ENCODE measurements at places on chromosomes 7 and 10.

DNA sequence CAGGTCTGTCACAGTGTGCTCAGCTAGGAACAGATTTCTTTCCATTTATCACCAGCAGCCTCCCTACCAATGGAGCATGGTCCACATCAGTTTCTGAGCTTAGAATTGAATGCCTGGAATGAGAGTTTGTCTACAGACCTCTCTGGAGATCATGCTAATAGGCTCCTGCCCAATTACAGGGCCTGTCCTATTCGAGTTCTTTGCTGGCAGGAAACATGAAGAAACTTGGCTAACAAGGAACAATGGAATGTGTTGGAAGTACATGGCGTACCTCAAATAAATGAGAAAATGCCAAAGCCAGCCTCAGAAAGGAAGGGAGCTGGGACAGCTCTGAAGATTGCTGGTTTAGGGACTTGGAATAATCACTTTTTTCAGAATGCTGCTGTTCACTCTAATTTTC, 186.0 kb upstream of the AKR1E2 start:
- DNase-seq = no peak

GRCh38 chr7:30389791-30390190, 88.8 kb downstream of the NOD1 start:
- DNase-seq = no peak

DNA sequence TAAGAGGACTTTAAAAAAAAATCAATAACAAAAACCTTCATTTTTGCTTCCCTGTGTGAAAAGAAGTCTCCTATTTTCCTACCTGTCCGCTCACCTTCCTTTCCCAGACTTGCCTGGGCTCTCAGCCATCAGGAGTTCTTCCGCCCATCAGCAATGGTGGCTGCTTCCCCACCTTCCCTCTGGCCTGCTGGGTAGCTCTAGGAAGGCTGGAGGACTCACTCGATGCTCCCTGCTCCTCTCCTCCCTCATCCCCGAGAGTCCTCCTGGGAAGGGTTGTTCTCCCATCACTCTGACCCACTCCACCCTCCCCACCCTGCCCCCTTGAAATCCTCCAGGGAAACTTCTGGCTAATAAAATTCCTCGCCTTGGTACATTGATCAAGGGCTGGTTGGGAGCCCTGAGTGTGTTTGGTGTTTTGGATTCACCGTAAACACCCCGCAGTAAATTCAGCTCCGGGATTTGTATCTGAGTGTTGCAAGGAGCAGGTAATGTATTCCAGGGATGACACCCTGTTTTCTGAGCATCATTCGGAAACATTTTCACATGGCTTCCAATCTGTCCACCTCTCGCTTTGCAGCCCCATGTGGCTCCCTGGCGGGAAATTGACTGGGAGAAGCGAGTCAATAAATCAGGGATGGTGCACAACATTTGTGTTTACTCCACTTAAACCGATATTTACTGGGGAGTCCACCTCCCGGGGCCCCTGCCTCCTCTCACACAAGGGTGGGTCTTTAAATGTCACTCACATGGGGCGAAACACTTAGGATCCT, 126.4 kb upstream of the SDK1 start:
- DNase-seq = no peak

- DNase-seq = peak; percentile 31
Observed at GRCh38 chr10:5434017-5434753, 21.8 kb downstream of the NET1 start.

DNA sequence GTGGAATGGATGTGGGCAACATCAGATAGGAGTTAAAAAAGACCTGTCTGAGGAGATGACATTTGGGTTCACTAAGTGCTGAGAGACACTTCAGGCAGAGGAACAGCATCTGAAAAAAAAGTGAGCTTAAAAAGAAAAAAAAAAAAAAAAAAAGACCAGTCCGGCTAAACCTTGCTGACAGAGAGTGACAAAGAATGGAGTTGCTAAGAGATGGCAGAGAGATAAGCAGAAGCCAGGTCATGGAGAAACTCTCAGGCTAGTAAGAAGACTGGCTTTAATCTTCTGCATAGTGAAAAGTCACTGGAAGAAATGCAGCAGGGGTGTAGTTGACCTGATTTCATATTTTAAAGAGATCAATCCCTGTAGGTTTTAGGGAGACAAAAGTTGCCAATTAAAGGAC, 711.1 kb upstream of the SEMA3D start:
- no peak for DNase-seq

GRCh38 chr10:114874827-114875411, 53.3 kb downstream of the FHIP2A start:
- no peak for DNase-seq

- DNase-seq = no peak
Observed at GRCh38 chr7:27198138-27198841, 1.6 kb downstream of the HOXA13 start.

DNA sequence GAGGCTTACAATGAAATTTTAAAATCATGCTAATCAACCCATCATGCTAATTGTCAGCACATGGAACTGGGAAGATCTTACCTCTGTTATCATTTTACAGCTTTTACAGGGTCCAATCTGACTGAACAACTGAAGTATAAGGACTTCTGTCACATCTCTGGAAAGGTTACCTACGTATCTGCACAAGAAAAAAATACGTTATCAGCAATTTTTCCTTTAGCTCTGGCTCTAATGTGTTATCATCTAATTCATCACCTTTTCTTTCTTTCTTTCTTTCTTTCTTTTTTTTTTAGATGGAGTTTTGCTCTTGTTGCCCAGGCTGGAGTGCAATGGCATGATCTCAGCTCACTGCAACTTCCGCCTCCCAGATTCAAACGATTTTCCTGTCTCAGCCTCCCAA, 8.7 kb downstream of the TIAL1 start:
- DNase-seq = no peak

DNA sequence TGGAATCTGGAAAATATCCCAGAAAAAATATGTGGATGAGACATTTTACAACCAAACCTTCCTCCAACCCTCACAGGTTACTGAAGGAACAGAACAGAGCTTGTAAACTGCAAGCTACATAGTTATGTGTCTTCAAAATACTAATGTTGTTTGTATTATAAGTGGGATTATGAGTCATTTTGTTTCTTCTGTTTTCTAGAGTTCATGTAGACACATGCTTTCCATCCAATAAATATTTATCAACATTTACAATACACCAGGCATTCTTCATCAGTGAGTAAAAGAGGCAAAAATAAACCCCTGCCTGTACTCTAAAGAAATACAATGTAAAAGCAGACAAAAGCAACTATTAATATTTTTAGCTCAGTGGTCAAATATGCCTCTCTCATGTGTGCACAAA, 38.0 kb upstream of the TES start:
- DNase-seq = no peak

GRCh38 chr7:67438913-67439505, 442.4 kb downstream of the TYW1 start:
- no peak for DNase-seq

DNA sequence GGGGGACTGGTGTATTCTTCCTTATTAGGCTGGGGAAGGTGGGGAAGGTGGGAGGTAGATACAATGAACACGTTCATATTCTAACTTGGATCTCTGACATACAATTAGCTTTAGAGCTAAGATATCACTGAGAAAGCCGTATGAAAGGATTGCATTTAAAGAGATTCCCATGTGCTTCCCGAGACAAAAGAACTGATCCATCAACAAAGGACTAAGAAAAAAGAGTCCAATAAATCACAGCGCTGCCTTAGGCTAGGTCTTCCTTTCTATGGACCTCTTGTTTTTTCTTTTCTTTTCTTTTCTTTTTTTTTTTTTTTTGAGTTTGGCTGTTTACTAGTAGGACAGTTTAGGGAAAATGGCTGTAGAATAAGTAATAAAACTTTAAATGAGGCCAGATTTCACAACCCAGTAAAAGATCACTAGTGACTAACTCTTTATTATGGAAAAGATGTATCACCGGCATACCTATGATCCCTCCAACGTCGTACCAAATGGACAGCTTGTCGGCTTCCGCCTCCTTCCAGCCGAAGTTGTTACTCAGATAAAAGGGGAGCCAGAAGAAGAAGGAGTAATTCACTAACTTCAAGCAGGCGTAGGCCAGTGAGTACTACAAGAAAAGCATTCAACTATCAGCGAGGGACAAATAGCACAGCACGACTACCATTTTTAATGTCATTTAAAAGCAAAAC, 50.0 kb downstream of the SLC37A3 start:
- no peak for DNase-seq

GRCh38 chr7:102412548-102412947, 16.4 kb downstream of the PRKRIP1 start:
- DNase-seq = no peak

DNA sequence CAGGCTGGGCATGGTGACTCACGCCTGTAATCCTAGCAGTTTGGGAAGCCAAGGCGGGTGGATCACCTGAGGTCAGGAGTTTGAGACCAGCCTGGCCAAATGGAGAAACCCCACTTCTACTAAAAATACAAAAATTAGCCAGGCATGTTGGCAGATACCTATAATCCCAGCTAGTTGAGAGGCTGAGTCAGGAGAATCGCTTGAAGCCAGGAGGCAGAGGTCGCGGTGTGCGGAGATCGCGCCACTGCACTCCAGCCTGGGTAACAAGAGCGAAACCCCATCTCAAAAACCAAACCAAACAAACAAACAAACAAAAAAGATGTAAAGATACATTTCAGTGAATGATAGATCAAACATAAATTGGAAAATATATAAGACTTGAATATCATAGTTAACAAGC, 105.9 kb downstream of the PLPP4 start:
- no peak for DNase-seq

- DNase-seq = no peak
Observed at GRCh38 chr10:36703179-36703578, 422.2 kb upstream of the ANKRD30A start.

- DNase-seq = no peak
Observed at GRCh38 chr7:4841007-4841784, 20.6 kb downstream of the PAPOLB start.

DNA sequence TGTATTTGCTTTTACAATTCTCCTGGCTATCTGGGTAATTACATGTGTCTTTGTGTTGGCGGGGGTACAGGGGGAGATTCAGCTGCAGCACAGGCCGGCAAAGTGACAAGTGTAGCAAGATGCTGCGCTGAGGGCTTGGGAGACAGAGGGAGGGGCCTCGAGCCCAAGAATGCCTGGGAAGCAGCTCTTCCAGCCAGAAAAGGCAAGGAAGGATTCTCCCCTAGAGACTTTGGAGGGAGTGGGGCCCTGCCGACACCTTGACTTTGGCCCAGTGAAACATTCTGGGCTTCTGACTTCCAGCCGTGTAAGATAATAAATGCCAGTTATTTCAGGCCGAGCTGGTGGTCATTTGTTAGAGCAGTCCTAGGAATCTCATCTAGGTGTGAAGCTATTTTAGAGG, 7.2 kb upstream of the REPIN1 start:
- no peak for DNase-seq

DNA sequence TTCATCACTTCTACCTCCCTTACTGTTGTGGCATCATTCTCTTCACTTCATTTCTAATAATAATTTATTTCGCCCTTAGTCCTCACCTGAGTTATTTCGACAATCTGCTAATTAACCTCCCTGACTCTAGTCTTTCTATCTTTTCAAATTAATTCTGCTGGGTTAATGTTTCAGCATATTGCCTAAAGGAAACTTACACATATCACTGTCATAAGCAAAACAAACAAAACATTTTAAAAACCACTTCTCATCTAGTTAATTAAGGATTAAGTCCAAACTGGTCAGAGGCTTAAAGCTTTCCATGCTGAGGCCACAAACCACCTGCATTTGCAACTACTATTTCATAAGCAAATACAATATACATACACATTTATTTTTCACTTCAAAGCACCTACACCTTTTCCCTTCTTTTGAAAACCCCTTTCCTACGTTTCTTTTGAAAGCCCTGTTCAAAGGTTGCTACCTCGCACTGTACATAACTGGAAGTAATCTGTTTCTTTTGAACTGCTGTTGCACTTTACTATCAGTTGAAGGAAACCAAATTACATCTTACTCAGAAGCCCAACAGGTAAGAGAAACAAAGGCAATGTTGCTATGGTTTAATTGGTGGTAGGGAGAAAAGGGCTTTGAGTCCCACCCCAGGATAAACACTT, 10.3 kb downstream of the SEM1 start:
- DNase-seq = no peak

DNA sequence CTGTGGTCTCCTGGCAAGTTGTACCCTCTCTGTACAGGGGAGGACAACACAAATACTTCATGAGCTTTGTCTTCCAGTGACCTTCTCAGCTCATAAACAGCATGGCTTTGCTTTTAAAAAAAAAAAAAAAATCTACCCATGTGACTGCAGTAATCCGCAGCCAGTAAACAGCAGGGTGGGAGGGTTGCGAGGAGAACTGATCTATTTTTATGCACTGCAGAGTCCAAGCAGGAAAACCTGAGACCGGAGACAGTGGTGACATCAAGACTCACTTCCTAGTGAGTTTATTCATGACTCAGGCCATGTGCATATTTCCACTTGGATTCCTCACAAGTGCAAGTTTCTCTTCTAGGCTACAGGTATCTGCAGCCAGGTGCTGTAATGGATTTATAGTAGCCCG, 127.9 kb downstream of the NRF1 start:
- no peak for DNase-seq

GRCh38 chr10:93716766-93717165, 14.4 kb upstream of the FRA10AC1 start:
- DNase-seq = no peak

DNA sequence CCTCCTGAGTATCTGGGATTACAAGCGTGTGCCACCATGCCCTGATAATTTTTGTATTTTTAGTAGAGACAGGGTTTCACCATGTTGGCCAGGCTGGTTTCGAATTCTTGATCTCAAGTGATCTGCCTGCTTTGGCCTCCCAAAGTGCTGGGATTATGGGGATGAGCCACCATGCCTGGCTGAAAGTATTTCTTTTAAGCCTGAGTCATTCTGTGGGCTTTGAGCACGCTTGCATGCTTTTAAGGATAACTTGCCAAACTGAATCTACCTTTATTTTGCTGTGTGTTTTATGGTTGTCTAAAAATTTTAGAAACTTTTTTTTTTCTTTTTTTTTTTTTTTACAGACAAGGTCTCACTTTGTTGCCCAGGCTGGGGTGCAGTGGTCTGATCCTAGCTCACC, 33.2 kb downstream of the CNNM2 start:
- DNase-seq = no peak

- DNase-seq = no peak
Observed at GRCh38 chr10:112695539-112695938, 248.5 kb downstream of the VTI1A start.

DNA sequence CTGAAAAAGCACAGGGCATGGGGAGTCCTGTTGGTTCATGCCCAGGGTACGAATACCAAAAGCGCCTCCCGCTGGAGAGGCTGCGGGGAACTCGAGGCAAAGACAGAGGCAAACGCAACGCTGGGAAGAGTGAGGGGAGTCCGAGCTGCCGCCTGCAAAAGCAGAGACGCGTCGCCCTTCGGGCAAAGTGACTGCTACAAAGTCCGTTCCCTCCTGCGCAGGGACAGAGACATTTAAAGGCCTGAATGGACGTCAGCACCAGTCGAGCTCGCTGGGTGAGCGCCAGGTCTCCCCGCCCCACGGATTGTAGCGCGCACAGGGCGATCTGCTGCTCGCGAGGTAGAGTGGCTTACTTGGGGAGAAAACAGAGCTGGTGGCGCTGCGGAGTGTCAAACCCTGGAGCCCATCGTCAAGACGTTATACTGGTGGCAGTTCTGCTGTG, 732.8 kb downstream of the ZWINT start:
- no peak for DNase-seq

- no peak for DNase-seq
Observed at GRCh38 chr7:129779602-129780256, 168.2 kb downstream of the NRF1 start.

GRCh38 chr10:122849900-122850605, 4.4 kb upstream of the CUZD1 start:
- no peak for DNase-seq

GRCh38 chr10:8129438-8129837, 75.0 kb downstream of the GATA3 start:
- DNase-seq = no peak

GRCh38 chr10:77463967-77464745, 173.5 kb downstream of the KCNMA1 start:
- no peak for DNase-seq

All from amniotic stem cell (primary cell).